ENCODE measurements at places on chromosomes 6 and 20. TPM values are rescaled to one million over a fixed set of nuclear protein-coding genes. Genes with fewer than 3 reads are reported as not detected.

- DNase-seq: no peak
- H3K4me1 ChIP-seq: peaks cover 5% of the 10 kb centered on the region
- no peak overlapping the region for H3K4me3 ChIP-seq
- H3K27ac ChIP-seq: no peak overlapping the region
- no peaks in the 10 kb centered on the region for H3K27me3 ChIP-seq
These were observed 31.7 kb downstream of the IRF4 start for GRCh38 chr6:423055-423798.

CCN5 gene
- 0.15 TPM for total RNA-seq

DNA sequence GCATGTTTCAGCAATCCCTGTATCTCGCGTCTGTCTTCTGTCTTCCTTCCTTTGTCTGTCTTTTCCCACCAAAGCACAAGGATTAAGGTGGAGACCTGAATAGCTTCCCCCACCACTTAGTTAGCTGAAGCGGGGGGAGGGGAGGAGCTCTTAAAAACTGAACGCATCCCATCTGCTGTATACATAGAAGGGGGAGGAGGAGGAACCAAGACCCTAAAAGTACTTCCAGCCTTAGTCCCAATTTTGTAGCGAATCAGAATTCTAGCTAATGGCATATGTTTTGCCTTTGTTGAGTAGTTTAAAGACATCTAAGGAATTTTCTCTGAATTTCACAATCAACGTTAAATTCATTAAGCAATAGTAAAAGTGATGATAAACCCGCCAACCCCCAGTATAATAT, 47.9 kb downstream of the GNAS start:
- H3K27me3 ChIP-seq: no peaks in the 10 kb centered on the region
- H3K4me1 ChIP-seq: peaks cover 25% of the 10 kb centered on the region
- no peak overlapping the region for H3K4me3 ChIP-seq
- H3K27ac ChIP-seq: no peak overlapping the region
- DNase-seq: no peak

DNA sequence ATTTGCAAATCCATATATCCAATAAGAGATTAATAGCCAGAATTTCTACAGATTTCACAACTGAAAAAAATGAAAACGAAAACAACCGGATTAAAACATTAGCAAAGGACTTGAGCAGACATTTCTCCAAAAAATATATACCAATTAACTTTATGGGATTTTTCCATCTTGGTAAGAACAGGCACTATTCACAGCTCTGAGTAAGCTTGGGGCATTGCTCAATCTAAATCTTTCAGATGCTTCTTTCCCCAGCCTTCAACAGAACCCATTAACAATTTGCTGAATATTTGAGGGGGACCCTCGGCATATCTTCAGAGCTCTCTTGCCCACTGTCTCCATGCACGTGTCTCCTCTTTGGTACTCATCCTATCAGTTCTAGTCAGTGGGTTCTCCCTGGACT, 111.7 kb upstream of the CD93 start:
- H3K4me1 ChIP-seq: peaks cover 4% of the 10 kb centered on the region
- no peak overlapping the region for H3K4me3 ChIP-seq
- H3K36me3 ChIP-seq: no peaks in the 10 kb centered on the region
- no peak overlapping the region for H3K27ac ChIP-seq

DNA sequence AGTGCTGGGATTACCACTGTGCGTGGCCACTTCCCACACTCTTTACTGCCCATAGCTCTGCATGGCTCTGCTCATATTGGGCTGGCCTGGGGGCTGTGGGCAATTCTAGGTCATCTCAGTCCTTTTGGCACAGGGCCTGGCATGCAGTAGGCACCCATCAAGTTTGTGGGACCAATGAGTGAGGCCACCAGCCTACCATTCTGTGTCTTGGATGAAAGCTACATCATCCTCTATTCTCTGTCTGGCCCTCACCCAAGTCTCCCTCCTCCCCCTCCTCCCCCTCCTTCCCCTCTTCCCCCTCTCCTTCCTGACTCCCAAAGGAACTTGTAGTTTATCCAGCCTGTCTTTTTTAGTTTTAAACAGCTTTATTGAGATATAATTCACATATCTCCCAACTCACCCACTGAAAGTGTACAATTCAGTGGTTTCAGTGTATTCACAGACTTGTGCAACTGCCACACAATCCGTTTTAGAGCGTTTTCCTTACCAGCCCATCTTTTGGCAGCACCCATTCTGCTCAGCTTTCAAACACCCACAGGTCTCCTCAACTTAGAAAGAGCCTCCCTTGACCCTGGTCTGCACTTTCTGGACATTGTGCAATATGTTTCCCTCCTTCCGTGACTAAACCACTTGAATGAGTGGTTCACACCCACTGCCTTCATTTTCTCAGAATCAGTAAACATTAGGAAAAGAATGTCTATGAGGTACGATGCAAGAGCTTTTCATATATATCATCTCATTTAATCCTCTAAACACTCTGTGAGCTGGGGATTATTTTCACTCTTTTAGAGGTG, 21.5 kb upstream of the MRPS18A start:
- H3K36me3 ChIP-seq: no peaks in the 10 kb centered on the region
- peaks cover 44% of the 10 kb centered on the region for H3K4me1 ChIP-seq
- no peak for DNase-seq
- no peak overlapping the region for H3K27ac ChIP-seq
- no peak overlapping the region for H3K4me3 ChIP-seq

RRAGD gene
- total RNA-seq: 16.5 TPM

SLC32A1 gene
- not detected for total RNA-seq

GRCh38 chr6:85551264-85551663, 42.4 kb downstream of the SNX14 start:
- DNase-seq: no peak
- no peaks in the 10 kb centered on the region for H3K27me3 ChIP-seq
- H3K4me1 ChIP-seq: no peaks in the 10 kb centered on the region
- no peak overlapping the region for H3K4me3 ChIP-seq
